ENCODE measurements at places on chromosomes 2 and 18.

DNA sequence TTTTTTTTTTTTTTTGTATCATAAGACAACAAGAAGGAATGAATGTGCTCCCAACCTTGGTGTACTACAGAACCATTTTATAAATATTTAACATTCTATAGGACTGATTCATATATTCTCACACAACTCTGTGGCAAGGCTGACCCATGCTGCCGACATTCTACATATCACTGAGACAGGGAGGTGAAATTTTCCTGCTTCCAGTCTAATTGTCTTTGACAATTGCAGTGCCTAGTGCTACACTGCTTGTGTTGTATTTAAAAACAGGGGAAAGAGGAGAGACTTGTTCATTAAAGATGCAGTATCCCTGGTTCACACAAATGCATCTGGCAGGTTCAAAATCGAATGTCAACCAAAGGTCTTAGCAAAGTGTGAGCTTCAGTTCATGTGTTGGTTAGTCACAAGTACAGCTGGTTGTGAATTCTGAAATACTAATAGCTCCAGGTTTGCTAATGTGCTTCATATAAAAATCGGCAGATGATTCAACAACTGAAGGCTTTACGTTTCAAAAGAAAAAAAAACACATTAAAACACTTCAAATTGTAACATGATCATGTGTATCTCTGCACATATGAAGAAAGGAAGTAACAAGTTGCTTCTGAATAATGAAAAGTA lies 130.8 kb downstream of the FIGN start:
- no peak for DNase-seq

- DNase-seq = no peak
Observed at GRCh38 chr18:56086786-56087185, 498.8 kb upstream of the TCF4 start.

DNA sequence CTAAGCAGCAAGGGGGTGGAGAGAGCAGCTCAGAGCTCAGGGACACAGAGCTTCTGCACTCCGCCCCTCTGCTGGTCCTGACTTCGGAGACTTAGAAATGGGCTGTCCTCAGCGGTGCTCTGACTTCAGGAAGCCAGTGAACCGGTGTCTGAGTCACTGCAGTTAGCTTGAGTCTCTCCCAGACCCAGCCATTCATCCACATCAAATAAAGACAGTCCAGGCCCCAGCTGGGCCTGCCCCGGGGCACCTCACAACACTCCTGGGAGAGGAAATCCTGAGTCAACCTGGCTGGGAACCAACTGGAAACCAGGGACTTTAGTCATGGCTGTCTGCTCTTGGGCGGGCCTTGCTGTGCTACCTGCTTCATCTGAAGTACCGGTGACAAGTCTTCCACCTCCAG lies 5.4 kb upstream of the ITGB6 start:
- DNase-seq = no peak

DNA sequence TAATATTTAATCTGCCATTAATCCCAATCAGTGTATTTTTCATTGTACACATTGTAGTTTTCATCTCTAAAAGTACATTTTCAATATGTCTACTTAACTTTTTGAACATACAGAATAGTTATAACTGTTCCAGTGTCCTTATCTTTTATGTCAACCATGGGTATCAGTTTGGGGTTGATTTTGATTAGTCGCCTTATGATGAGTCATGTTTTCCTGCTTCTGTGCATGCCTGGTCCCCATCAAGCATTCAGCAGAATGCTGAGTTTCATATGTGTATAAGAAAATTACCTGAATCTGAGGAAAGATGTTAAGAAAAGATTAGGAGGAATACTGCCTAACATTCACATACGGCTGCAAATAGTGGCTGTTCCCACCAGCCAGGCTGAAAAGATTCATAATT lies 17.7 kb downstream of the SPDYA start:
- DNase-seq = no peak

GRCh38 chr2:21890041-21890440 lies 766.3 kb downstream of the TDRD15 start:
- no peak for DNase-seq

DNA sequence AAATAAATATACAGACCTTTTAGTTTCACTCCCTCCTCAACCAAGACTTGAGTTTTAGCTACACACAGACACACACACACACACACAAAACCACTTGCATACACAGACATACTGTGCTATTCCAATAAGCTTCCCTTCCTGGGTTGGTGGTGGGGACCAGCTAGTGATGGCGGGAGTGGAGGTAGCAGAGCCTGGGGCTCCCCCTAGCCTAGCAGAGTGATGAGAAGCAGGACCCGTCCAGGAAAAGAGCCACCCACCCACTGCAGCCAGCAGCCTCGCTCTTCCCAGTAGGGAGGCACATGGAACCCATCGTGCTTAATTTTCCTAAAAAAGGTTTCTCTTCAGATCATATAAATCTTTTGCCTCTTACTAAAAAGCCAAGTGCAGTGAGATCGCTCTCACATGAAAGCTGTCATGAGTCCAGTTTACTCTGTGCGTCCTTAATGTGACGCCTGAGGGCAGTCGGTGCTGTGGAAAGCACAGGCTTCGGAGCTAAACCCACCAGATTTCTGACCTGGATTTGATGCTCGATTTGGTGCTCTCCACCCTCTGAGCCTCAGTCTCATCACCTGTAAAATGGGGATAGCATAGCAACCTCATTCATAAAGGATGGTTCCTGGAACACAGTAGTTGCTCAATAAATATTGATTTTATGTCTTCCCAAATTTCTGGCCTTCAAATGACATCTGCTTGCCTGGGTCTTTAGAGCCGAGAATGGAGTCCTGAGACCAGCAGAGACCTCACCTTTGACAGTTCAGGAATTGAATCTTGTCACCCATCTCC lies 60.1 kb upstream of the YWHAQ start:
- no peak for DNase-seq

- DNase-seq = no peak
Observed at GRCh38 chr18:79983793-79984192, 4.6 kb downstream of the TXNL4A start.

- DNase-seq = no peak
Observed at GRCh38 chr2:125456693-125457363, 1199.1 kb upstream of the GYPC start.

GRCh38 chr2:68115965-68116364 lies 41.7 kb upstream of the PNO1 start:
- no peak for DNase-seq

- DNase-seq = no peak
Observed at GRCh38 chr2:229578052-229578846, 136.1 kb downstream of the DNER start.

- no peak for DNase-seq
Observed at GRCh38 chr2:144848423-144848822, 328.5 kb upstream of the ZEB2 start.

GRCh38 chr2:169131587-169132512 lies 62.5 kb downstream of the DHRS9 start:
- DNase-seq = no peak

DNA sequence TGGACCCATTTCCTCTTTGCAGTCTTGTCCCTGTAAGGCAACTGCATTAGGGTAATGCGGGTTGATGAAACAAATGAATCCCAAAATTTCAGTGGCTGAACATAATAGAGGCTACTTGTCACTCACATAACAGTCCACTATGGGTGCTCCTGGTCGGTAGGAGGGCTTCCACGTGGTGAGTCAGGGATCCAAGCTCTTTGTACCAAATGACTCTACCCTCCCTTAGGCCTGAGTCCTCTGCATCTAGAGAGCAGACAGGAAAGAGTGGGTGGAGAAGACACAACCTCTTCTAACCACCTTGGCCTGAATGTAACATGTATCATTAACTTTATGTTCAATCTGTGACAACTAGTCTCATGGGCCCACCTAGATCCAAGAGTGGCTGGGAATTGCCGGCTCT lies 86.2 kb upstream of the HAAO start:
- no peak for DNase-seq

GRCh38 chr18:61653823-61654551 lies 238.8 kb downstream of the RNF152 start:
- no peak for DNase-seq

- DNase-seq = no peak
Observed at GRCh38 chr2:65130664-65131175, 814 bp upstream of the RAB1A start.

- DNase-seq = no peak
Observed at GRCh38 chr2:194116861-194117260, 1540.2 kb upstream of the SLC39A10 start.
